Activated CD4-positive, alpha-beta T cell treated with anti-CD3 and anti-CD28 coated beads, Interleukin-2, amount 10 ng/mL, durations not matched to agents 7 days and 5 days (primary cell): ENCODE measurements at places on chromosomes 1 and 21.

DNA sequence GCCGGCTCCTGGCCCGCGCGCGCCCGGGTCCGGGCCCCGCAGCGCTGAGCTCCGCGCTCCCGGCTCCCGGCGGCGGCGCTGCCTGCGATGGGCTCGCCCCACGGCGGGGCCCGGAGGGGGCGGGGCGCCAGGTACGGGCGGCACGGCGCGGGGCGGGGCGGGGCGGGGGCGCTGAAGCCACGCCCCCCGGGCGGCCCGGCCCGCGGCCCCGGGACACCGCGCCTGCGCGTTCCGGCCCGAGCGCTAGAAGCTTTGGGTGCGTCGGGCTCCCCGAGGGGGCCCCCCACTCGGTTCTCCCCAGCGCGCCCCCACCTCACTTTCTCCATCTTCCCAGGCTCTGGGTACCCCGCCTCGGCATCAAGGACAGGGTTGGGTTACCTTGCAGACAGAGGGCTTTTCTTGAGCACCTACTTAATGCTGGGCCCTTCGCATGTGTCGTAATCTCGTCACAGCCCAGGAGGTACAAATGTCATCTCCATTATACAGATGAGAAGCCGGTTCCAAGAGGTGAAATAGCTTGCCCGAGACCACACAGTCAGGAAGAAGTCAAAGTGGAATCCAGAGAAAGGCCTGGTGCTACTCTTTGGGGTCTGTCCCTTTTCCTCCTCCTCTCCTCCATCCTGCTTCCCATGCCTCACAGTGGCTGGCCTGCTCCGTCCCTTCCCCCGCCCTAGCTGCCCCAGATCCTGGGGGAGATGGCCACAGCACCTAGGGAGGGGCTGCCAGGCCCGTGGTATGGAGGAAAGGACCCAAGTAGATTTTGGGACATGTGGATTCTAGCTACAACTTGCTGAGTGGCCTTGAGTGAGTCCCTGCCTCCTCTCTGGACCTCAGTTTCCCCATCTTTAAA is 46.5 kb downstream of the RAP1GAP start:
- peak; percentile 44 for DNase-seq

- no peak for DNase-seq
These were observed 5.9 kb upstream of the DHX9 start for GRCh38 chr1:182833271-182833670.

- no peak for DNase-seq
These were observed 171.7 kb upstream of the COA6 start for GRCh38 chr1:234201600-234201999.

- DNase-seq, result no peak
These were observed 103.4 kb downstream of the PPIAL4G start for GRCh38 chr1:148379697-148380096.

DNA sequence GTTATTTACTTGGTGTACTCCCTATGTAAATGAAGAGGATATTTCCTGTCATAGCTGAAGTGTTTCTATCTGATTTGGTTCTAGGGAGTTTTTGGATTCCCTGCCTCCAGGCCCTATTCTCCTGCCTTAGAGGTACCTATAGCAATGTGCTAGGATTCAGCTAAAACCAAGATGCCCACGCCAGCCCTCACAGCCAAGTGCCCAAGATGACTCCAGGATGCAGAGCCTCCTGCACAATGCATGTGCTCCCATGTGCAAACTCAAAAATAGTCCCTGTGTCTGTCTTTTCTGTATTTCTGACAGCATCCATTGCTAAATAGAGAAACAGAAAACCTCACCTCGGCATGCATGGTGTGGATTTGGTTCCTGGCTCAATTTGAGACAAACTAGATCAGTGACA is 887 bp upstream of the TARBP1 start:
- DNase-seq, result no peak

DNA sequence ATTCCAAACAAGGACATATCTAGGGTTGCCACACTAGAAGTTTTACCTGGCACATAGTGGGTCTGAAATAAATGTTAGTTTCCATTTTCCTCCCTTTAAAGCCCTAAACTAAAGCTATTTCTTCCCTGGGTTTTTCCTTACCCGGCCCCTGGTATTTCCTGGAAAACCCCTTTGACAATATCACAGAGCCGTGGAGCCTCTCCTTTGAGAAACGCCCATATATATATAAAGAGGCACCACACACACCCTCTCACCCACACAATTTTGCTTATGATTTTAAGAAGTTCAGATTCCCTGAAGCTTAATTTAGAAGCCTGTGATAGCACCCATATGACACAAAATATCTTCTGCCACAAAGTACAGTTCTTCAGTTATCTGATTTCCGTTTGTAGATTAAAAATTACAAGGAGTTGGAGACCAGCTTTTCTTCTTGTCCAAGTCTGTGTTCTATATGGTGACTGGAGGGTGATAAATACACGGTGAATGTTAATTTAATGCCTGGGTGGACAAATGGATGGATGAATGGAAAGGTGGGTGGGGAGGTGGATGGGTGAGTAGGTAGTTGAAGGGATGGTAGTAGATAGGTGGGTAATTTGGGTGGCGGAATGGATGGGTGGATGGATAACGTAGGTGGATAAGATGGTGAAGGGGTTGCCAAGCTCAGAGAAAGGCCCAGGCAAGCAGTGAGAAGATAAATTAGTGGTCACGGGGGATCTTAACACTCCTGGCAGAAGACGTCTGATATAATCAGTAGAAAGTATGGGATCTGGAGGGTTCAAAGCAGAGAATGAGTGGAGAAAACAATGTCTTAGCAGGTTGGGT is 154.4 kb upstream of the FGGY start:
- no peak for DNase-seq

DNA sequence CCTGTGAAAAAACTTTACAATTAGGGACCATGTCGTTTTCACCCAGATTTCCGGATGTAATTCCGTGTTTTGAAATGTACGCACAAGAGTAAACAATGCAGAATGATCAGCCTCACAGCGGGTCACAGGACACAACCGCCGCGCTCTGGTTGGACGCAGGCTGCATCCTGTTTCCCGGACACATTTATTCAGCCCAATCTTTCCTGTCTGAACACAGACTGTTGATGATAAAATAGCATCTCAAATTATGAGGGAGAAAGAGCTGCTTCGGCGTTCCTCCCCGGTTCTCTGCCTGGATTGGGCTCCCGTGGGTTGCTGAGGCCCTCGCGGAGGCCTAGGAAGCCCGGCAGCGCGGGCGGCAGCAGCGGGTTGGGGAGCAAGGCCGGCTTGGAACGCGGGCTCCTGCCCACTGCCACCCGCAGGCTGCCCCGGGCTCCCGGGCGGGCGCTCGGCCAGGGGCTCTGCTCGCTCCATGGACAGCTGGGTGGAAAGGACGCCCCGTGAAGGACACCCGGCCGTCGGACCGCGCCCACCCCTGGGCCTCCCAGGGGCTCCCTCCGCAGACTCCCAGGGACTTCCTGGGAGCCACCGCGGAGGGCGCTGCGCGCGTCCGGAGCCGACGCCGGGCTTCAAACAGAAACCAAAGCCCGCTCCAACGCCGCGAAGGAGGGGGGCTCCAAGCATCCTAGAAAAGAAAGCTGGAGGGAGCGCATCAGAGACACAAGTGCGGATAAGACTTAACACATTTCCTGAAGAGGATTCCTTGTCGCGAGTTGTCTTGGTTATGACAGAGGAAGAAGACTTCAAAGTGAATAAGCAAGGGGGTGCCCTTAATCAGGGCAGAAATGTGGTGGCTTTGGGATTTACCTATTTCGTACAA is 122.3 kb downstream of the ESRRG start:
- no peak for DNase-seq

DNA sequence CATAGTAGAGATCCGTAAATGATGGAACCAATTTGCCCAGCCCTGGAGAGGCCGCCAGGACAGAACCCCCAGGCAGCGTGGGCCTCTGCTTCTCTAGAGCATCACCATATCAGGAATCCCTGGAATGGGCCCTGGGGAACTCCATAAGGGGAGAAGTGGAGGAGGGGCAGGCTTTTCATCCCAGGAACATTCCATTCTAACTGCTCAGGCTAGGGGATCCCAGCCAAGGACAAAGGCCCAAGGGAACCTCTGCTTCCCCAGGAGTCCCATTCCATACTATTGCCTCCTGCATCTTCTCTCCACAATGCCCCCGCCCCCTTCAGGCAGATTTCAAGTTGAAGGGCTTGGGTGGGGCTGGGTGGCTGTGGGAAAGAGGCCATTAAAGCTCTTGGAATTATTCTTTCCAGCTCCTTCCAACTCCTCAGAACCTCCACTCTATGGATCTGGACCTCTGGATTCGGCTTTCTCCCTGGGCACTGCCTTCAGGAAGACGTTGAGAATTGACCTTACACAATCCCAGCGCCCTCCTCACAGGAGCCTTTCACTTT is 6.0 kb downstream of the TRNP1 start:
- DNase-seq, result no peak

GRCh38 chr21:28587748-28588147 is 404.9 kb downstream of the LTN1 start:
- DNase-seq, result no peak

- no peak for DNase-seq
These were observed 37.0 kb upstream of the CNN3 start for GRCh38 chr1:94963864-94964263.

DNA sequence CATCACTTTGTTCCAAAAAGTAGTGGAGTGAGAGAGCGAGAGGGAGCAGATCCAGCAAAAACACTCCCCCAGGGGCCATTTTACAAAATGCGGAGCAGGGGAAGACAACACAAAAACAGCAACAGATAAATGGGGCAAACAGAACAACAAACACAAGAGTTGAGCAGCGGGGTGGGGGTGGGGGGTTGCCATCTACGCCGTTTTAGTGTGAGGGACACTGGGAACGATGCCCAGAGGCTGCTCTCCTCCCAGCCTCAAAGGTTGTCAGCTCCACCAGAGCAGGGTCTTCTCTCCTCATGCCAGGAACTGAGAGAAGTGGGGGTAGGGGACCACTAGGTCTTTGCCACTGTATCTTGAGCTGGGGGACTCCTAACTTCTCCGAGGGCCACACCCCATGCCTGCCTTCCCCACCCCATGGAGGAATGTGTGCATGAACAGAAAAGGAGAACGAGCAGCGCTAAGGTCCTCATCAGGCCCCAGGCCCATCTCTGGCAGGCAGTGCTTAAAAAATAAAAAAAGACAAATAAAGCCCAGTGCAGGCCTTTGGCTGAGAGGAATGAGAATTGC is 1.3 kb upstream of the PBXIP1 start:
- no peak for DNase-seq

DNA sequence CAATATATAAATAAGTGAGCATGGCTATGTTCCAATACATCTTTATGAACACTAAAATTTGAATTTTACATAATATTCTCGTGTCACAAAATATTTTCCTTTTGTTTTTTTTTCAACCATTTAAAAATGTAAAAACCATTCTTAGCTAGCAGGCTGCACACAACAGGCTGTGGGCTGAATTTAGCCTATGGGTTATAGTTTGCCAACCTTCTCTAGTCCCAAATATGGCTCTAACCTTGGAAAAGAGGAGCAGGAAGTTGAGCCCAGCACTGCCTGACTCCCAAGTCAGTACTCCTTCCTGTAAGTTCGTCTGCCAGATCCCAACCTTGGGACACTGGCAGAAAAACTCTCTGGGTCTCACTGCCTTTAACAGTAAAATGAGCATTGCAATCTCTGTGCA is 13.4 kb downstream of the C1QB start:
- no peak for DNase-seq

- DNase-seq, result no peak
These were observed 12.3 kb downstream of the ZMPSTE24 start for GRCh38 chr1:40270152-40270834.

- no peak for DNase-seq
These were observed 21.8 kb downstream of the ELK4 start for GRCh38 chr1:205610036-205610435.

DNA sequence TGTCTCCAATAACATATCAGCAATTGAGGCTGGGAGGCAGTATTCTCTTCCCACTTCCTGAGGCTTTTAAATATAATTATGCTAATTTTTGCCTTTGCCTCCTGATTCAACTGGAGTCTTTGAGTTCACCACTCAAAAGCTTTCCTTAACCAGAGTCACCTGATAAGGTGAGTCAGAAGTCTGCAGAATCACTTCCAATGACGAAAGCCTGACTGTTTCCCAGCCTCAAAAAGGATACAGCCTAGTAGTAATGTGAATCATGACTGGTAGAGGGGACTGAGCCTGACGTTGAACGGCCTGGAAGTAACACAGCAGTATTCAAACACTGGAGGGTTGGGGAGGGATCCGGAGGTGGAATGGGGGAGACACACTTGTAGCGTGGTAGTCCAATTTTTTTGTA is 10.4 kb upstream of the MRPL9 start:
- DNase-seq, result no peak

GRCh38 chr1:203090421-203091198 is 4.8 kb upstream of the MYOG start:
- peak; percentile 4 for DNase-seq

DNA sequence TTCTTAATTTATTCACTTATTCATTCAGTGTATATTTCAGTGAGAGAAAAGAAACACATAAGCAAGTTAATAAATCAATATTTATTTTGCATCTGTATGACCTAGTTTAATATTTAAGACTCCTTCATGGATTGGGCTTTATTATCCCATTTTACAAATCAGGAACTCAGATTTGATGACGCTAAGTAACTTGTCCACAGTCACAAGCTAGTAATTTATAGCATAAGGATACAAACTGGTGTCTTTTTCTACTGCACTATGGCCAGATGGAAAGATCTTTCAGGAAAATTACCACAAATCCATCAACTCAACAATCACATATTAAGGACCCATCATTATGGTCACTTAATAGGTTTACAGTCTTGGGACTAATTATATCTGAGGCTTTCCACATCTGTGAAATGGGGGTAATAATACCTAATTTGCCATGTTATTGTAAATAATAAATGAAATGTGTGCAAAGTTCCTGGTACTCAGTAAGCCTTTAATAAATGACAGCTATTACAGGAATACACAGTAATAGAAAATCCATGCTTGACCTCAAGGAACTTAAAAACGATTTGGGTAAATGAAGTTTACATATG is 13.3 kb downstream of the CDKN2C start:
- no peak for DNase-seq

DNA sequence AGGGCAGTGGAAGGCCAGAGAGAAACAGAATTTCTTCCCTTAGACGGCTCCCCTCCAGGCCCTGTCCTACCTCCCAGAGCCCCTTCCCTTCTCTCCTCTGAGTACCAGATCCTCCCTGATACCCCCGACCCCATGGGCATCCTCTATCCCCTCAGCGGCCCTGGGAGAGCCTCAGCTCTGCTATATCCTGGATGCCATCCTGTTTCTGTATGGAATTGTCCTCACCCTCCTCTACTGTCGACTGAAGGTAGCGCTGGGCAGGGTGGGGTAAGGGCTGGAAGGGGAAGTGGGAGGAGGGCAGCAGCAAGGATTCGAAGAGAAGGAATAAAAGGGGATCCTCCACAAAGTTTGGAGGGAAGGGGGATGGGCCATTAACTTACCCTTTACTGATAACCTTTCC is 2.7 kb downstream of the FCER1G start:
- no peak for DNase-seq
